ENCODE measurements at places on chromosomes 5 and 9.

GRCh38 chr5:142253938-142254337 is 70.9 kb downstream of the SPRY4 start:
- no peak for DNase-seq

DNA sequence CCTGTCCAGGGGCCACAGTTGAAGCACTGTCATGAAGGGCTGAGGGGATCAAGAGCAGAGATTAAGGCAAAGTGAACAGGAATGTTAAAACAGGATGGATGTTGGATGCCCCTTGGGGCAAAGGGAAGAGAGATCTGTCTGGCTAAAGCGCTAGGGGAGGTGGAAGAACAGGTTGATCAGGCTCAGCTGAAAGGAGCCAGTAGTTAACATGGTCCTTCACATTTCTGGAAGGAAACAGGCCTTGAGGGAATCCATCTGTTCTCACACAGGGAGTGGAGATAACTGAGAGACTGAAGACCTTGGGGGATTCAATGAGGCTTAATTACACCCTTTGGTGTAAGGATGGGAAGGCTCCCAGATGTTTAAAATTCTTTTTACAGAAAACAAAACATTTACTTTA is 5.8 kb downstream of the HAPLN1 start:
- DNase-seq: no peak

DNA sequence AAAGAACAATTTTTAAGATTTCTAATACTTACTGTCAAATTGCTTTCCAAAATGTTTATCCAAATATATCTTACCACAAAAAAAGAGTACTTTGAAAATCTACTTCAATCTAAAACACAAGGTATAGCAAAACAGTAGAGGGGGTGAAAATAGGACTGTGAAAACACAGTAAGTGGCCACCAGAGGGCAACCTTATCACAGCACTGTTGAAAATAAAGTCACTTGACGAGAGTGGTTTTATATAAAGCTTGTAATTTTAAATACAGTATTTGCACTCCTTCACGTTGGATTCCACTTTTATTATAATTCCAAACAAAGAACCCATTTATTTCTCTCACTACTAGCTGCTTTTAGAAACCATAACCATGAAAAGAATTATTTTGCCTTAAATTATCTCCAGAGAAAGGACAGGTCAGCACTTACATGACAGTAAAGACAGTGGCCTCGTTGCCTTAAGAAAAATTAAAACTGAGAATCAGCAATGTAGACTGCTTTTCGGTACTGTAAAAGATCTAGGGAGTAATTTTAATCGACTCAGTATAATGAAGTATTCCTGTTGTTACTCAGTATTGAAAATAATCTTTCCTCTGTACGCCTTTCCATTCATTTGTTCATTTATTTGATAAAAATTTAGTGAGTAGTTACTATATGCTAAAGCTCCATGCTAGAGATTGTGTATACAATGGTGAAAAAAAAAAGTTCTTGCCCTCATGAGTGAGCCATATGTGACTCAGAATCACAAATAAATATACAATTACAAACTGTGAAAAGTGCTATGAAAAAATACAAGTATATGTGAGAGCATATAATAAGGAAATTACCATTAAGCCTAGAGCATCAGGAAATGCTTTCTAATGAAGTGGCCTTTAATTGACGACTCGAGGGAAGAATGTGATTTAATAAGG is 40.0 kb upstream of the CDK5RAP2 start:
- peak; percentile 21 for DNase-seq

- no peak for DNase-seq
Observed at GRCh38 chr9:79868567-79869189, 296.9 kb downstream of the TLE4 start.

- no peak for DNase-seq
Observed at GRCh38 chr9:68522954-68523353, 17.7 kb downstream of the TMEM252 start.

GRCh38 chr9:13181652-13182051 is 97.8 kb downstream of the MPDZ start:
- no peak for DNase-seq

DNA sequence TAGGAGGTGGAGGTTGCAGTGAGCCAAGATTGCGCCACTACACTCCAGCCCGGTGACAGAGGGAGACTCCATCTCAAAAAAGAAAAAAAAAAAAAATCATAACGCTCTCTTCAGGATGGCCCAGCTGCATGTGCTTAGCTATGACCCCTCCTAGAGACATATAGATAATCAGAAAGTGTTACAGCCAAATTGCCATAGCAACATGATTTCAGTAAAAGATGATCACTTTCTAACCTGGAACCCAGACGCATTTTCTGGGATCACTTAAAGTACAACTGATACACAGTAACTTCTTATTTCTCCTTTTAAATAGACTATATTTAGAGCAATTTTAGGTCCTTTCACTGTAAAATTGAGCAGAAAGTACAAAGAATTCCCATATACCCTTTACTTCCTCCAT is 372.9 kb downstream of the CDH18 start:
- no peak for DNase-seq

All from amniotic stem cell (primary cell).